IgD-negative memory B cell (primary cell): ENCODE measurements at places on chromosomes 2 and 18. TPM values are rescaled to one million over a fixed set of nuclear protein-coding genes. Genes with fewer than 3 reads are reported as not detected.

COLEC11 gene
- polyA plus RNA-seq: not detected

HNMT gene
- polyA plus RNA-seq: not detected

PDE1A gene
- polyA plus RNA-seq: not detected

SERPINB11 gene
- not detected for polyA plus RNA-seq

INO80D gene
- 12.0 TPM for polyA plus RNA-seq

CTAGE1 gene
- not detected for polyA plus RNA-seq

ANKRD30BL gene
- polyA plus RNA-seq: 0.64 TPM

NAT8 gene
- not detected for polyA plus RNA-seq

CFAP221 gene
- polyA plus RNA-seq: not detected

FOXD4L1 gene
- not detected for polyA plus RNA-seq

ABCA12 gene
- not detected for polyA plus RNA-seq
